ENCODE measurements at places on chromosomes 1 and 21.

DNA sequence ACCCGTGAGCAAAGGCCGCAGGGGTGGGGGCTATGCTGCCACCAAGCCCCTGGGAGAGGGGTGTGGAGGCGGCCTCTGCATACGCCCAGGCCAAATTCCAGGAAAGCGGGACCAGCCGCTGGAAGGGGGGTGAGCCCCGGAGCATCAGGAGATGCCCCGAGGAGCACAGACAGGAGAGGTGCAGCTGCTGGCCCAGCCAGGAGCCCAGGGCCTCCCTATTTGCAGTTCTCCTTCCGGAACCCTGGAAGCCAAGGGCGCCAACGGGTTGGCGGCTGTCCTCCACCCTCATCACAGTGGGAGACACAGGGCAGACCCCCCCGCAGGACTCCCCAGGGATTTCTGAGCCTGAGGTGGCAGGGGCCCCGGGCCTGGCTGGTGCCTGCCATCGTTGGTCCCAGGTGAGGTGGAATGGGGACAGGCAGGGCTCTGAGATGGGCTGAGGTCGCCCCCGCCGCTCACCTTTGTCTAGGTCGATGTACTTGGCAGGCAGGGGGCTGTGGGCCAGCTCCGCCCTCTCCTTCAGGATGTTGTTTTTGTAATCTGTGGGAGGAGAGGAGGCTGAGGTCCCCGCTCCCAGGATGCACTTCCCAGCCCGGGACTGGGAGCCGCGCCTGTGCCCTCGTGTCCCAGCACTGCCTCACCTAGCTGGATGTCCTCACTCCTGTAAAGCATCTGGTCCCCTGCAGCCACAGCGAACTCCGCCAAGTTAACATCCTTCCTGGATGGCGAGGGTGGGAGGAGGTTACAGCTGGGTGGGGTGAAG is 4.4 kb upstream of the DVL1 start:
- no peak for DNase-seq

GRCh38 chr21:41742073-41742875 is 24.6 kb downstream of the RIPK4 start:
- DNase-seq, result no peak

DNA sequence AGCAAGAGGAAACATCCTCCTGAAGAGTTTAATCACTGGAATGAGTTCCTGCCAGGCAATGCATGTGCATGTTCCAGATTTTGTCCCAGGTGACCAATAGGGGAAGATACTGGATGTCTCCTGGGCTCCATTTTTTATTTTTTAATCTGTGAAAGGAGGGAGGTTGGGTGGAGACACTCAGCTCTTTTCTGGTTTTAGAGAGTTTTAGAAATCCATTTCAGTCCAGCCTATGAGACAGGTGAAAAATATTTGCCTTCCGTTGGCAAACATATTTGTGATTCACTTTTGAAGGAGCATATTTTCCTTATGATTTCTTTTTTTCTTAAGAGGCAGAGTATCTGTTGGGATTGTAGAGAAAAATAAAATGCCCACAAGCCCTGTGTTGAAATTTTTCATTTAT is 70.7 kb downstream of the ABCA4 start:
- no peak for DNase-seq

- no peak for DNase-seq
Observed at GRCh38 chr1:212970085-212970484, 19.7 kb downstream of the VASH2 start.

- DNase-seq, result no peak
Observed at GRCh38 chr21:38916214-38916964, 110.7 kb downstream of the ETS2 start.

DNA sequence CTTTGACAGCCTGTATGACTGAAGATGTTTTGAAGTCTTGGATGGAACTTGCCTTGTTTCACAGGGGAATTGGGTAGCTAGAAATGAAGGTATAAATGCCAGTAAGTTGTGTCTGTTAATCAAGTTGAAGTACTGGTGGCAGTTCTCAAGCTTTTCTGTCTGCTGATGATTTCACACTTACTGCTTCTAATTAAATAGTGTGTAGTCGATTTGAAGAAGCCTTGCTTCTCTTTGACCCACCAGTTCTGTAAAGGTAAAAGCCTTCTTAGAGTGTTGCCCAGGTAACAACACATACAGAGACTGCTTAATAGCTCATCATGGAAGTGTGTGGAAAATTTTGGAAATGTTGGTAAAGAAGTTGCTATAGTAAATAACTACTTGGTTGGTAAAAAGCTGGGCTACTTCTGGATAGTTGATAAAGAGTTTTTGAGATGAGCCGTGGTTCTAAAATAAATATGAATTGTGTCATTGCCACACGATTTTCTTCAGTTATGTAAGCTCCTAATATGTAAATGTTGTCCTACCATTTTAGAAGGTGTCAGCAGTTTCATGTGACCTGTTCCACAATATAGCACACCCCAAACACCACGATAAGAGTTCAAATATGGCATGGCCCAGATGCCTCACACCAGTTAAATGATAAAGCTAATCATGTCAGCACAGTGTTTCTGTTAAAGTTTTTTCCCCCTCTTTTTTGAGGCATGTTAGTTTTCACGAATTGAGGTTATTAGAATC is 7.4 kb downstream of the RABGAP1L start:
- no peak for DNase-seq

GRCh38 chr1:67987046-67987799 is 63.2 kb downstream of the DIRAS3 start:
- no peak for DNase-seq

GRCh38 chr1:10267319-10267718 is 56.9 kb downstream of the KIF1B start:
- DNase-seq, result no peak
